ENCODE measurements at places on chromosomes 13 and 19.

- DNase-seq: no peak
Observed at GRCh38 chr13:101473458-101473857, 21.0 kb downstream of the ITGBL1 start.

DNA sequence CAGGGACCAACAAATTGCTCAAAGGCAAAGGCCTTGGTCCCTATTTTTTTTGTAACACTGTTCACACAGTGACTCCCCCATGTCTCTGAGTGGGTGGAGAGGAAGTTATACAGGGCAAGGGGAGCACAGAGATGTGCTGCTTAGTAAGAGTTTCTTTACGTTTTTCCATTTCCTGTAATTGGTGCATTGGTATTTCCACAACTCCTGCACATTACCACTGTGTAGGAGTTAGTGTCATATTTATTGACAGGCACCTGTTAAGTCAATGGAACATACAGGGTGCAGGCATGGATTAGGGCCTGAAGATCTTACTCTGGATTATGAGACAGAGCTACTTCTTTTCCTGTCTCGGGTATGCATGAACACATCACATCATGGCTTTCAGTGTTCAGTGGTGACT, 45.2 kb downstream of the SOX21 start:
- no peak for DNase-seq

DNA sequence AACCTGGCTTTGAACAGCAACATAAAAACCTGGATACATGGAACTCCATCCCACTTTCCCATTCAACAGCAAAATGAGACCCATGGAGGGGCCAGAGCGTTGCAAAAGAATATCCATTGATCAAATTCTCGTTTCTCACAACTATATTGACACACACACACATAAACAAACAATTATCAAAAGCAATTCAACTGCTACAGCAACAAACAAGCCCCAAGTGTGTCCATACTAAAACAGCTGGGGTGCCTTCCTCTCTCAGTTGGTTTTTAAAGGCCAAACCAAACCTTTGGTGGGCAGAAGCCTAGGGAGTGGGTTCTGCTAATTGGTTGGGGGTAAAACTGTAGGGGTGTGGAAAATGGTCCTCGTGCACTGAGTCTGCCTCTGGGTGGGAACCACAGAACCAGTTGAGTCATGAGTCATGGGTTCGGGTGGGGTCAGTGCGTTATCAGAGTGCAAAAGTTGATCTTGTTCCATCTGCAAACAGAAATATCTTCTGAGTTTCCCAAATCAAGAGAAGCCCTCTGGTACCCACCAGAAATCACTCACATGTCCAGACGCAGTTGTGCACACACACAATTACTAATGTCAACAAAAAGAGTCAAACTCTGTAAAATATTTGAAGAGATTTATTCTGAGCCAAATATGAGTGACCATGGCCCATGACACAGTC, 18.5 kb downstream of the GPR42 start:
- no peak for DNase-seq

DNA sequence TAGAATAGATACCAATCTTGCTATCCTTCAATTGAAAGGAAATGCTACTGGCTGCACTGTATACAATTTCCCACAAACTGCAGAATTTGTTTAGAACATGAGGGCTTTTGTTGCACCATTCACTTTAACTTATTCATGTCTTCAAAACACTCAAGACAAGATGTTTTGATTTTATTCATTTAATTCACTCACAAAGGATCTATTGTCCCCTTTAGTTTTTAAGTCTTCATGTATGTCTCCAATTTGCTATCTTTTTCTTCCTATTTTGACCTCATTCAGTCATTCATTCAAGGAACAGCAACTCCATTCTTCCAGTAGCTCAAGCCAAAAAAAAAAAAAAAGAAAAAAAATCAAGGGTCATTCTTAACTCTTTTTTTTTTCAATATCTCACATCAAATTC, 130.6 kb upstream of the SOX21 start:
- DNase-seq: no peak

- DNase-seq: no peak
Observed at GRCh38 chr13:28725046-28725610, 6.4 kb upstream of the SLC46A3 start.

GRCh38 chr13:58324161-58324560, 692.6 kb downstream of the PCDH17 start:
- DNase-seq: no peak

- no peak for DNase-seq
Observed at GRCh38 chr19:29539131-29539530, 13.3 kb downstream of the VSTM2B start.

DNA sequence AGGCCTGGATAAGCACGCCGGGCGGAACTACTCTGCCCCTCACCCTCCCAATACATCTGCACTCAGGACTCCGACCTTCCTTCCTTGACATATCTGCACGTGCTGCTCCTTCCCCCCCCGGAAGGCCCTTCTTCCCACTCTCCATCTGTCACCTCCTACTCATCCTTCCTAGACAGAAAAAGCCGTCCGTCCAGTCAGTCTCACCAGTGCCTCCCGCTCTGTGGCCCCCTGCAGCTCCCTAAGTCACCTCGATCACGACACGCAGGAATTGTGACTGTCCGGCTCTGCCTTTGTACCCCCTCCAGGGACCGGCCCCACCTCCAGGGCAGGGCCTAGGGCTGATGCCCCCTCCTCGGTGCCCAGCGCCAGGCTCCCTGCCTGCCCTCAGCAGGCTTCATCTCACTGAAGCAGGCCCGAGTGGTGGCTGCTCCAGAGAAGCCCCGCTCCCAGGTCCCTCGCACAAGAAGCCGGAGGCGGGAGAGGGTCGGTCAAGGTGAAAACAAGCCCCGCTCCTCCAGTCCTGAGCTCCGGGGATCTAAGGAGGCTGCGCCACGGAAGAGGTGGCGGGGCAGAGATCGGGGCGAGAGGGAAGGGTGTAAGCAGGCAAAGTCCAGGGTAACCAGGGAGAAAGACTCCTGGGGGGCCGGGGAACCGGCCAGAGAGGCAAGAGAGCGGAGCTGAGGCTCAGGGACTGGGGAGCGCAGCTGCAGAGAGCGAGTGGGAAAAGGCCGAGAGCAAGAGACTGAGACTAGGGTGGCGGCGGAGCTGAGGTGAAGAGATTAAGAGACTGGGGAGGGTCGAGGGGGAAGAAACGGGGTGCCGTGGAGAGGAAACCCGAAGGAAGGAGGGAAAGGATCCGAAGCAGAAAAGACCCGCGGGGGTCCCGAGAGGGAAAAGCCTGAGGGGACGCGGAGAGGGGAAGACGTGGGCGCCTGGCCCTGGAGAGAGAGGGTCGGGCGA, 1.1 kb downstream of the PPP6R1 start:
- DNase-seq: no peak

DNA sequence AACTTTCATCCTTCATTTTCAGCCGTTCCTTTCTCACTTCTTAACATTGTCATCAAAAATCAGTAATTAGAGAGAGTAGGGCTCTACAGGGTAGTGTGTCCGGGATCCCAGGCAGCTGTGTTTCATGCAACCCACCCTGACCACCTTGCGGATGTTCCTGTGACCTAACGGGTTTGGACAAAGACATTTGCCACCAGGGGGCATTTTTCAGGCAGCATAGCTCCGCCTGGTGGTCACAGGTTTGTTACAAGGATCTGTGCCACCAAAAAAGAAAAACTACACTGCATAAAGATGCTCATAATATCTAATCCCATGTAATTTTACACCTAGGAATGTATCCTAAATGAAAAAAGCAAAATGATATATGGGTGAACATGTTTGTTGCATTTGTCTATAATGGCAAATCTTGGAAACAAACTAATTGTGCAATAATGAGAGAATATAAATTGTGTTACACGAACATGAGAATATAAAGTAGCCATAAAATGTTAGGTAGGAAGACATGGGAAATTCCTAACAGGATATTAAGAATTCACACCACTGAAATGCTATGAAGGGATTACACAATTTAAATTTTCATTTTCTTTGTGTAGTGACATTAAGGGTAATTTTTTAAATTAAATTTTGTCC, 123.0 kb downstream of the SLC7A1 start:
- DNase-seq: no peak

DNA sequence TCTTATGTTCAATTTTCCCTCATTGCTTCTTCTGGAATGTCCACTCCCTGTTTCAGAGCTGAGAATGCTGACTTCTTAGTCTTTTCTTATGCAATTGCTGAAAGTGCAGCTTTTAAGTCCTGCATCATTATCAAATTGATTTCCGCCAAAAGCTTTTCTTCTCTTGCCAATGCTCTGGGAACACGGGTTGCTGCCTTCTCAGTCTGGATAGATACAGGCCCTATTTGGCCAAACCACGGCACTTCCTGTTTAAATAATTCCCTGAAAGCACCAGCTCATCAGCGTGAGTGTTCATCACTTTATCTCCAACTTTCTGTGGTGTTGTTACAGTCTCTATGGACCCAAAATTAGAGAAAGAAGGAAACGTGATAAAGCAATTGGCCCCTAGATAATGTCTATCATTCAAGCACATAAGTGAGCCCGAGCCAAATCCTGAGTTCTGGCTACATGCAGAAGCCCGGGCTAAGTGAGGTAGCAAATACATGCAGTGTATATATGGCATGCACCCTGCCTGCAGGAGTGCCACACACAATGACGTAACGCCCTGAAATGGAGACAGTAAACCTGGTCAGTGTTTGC, 85.7 kb downstream of the CYSLTR2 start:
- no peak for DNase-seq

DNA sequence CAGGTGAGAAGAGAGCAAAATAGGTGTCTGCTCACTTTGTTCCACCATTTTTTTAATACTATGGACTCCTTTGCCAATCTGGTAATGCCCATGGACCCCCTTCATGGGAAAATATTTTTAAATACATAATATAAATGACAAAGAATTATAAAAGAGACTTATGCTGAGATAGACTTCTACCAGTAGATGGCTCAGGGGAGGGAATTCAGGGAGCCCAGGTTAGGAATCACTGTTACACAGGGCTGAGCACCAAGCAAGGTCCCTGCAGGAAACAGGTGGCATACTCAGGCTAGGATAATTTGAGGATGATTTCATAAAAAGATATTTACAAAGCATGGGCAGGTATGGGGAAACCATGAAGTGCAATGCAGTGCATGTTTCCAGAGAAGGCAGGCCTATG, 525.9 kb downstream of the FGF9 start:
- no peak for DNase-seq

GRCh38 chr13:107665926-107666458, 549.3 kb downstream of the LIG4 start:
- DNase-seq: no peak

- peak; percentile 63 for DNase-seq
Observed at GRCh38 chr19:55341171-55341588, 1.5 kb downstream of the KMT5C start.

DNA sequence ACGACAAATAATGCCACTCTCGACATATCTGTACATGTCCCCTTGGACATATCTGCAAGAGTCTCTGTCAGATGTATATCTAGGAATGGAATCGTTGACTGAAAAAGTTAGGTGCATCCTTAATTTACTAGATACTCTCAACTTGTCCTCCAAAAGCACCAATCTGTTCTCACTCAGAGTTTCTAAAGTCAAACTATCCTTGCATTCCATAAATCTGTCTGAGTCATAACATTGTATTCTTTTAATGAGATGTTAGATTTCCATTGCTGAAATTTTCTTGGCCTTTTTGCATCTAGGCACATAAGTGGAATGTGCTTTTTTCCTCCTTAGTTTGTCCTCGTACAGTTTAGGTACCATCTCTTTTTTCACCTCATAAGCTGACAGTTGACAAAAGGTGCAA, 139.8 kb downstream of the PTPRS start:
- no peak for DNase-seq

DNA sequence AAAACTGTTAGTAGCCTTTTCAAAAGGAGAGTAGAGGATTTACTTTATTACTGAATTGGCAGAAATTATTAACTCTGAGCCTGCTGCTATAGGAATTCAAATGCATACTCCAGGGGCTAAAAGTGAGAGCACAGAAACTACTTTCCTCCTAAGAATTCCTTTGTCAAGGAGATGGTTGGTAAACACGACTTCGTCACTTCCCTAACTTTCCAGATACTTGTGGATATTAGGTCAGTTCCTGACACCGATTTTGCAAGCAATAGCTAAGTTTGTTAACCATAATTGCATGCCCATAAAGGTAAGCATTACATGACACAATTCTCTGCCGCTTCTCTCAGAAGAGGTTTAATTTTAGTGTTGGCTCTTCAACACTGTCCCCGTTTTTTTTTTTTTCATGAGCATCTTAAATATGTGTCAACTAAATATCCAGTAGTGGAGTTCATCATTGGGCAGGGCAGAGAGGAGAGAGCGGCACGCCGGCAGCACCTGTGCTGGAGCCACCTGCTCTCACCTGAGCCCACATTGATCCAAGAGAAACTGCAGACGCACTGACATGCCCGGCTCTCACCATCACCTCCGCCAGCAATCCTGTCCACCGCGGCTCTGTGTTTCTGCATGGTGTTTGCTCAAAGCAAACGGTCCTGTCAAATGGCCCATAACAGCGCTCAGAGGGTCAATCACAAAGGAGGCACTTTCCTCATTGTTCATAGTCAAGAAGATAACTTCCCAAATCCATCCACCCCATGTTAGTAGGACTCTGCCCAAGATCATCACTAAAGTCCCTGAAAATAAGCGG, 2.6 kb downstream of the MED26 start:
- DNase-seq: no peak

DNA sequence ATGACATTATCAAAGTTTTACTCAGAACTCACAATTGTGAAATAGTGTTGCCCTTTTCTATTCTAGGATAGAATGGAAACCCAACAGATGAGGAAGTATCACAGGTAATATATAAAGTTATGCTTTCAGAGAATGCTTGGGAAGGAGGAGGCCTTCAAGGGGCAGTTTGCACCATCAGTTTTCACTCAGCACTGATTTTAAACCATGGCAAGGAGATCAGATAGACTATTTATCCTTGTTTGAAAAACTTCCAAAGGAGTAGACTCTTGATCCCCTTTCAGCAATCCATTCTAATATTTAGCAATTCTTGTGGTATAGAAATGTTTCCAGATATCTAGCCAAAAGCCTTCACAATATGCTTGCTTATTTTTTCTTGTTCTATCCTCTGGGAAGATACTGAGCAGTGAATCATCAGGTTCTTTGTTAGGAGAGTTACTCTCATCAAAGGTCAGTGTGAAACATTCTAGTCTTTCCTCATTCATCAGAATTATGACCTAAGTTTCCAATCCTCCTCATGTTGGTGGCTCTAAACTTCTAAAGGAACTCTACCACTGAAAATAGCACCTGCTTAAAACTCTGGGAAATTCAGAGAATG, 3.8 kb downstream of the GPC6 start:
- no peak for DNase-seq

All from NCI-H1092 (cell line).